ENCODE measurements at places on chromosomes 7 and 10. TPM values are rescaled to one million over a fixed set of nuclear protein-coding genes. Genes with fewer than 3 reads are reported as not detected.

DNA sequence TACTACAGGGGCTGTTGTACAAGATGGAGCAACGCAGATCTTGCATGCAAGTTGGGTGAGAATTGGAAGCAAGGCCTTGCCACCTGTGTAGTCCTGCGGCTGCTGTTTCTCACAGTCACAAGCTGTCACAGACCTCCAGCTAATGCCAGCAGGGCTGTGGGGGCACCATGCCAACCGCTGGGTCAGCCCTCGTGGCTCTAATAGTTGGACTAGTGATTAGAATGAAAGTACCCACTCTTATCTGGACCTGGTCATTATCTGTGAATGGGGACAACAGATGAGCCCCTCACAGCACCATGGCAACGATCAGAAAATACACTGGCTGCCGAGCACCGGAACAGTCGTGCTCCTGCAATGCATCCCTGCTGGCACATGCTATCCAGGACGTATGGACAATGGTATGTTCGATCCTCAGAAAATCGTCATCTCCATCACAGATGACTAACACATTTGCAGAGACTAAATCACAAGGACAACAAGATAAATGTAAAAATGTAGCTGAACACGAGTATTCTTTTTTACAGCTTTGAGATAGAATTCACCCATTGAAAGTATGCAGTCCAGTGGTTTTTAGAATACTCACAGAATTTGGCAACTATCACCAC is 80.4 kb upstream of the CALN1 start:
- DNase-seq, result no peak

GRCh38 chr7:9028012-9028411 is 594.6 kb downstream of the NXPH1 start:
- DNase-seq, result no peak

- no peak for DNase-seq
Observed at GRCh38 chr10:14192746-14193145, 138.0 kb downstream of the FRMD4A start.

DNA sequence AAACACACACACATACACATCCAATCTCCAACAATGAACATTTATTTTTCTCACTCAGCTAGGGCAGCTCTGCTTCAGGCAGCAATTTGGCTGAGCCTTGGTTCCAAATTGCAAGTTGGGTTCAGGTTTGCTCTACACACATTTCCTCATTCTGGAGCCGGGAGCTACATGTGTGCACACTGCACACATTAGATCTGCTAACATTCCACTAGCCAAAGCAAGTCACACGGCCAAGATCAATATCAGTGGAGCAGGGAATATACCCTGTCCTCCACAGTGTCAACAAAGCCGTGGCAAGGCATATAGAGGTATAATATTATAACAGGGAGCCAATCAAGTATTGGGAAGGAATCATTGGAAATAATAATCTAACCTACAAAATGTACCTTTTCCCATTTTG is 57.5 kb upstream of the PPP1R3C start:
- DNase-seq, result no peak

DNA sequence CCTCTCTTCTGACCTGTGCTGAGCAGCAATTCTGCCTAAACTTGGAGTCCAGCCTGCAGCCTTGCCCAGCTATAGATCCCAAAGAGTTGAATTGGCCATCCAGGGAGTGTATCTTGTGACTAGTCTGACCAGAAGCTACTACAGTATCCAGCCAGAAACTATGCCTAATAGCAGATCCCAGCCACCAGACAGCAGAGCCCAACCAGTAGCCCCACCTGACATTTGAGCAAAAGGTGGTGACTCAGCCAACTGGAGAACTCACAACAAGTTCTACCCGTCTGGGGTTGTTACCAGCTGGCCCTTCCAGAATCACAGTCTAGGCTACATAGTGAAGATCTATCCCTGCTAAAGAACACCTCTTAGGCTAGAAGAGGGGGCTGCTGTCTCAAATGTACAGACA is 315.0 kb downstream of the CRPPA start:
- no peak for DNase-seq

DNA sequence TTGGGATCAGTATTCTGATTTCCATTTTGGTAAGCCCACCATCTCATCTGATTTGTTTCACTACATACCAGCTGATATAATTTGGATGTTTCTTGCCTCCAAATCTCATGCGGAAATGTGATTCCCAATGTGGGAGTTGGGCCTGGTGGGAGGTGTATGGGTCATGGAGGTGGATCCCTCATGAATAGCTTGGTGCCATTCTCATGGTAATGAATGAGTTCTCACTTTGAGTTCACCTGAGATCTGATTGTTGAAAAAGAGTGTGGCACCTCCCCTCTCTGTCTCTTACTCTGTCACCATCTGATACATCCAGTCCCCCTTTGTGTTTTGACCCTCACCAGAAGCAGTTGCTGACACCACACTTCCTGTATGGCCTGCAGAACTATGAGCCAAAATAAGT is 347.3 kb downstream of the ARL4A start:
- no peak for DNase-seq

- no peak for DNase-seq
Observed at GRCh38 chr10:19580691-19581090, 235.5 kb upstream of the PLXDC2 start.

GRCh38 chr7:16841681-16842080 is 36.9 kb upstream of the AGR2 start:
- DNase-seq, result no peak

- DNase-seq, result no peak
Observed at GRCh38 chr10:123068087-123068853, 59.5 kb downstream of the ACADSB start.

DNA sequence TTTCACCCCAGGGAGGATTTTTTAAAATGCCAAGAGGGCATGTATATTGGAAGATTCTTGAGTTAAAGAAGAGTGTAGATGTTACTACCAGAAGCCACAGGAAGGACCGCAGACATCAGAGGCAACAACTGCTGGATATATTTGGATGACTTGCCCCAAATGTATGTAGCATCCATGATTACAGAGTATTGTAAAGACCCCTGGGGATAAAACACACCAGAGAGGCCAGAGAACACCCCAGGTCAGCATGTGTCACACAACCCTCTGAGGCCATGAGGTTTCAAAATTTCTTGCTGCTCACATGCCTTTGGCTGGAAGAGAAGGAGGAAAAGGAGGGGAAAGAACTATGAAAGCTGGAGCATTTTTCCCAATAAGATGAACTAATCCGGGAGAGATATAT is 108.0 kb upstream of the LSM8 start:
- DNase-seq, result no peak

DNA sequence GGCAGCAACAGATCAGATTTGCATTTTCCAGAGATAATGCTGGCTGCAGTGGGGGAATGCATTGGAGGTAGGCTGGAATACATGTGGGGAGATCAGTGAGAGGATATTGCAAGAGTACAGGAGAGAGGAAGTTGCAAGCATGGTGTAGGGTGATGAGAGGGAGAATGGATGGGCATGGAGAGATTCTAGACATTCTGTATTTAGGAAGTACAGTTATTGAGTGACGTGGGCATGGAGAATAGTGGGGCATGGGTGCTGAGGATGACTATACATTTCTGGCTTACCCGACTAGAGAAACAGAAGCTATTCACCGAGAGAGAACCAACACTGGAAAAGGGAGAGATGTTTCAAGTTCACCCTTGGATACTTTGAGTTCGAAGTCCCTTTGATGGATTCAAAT is 116.9 kb upstream of the SVIL start:
- no peak for DNase-seq

DNA sequence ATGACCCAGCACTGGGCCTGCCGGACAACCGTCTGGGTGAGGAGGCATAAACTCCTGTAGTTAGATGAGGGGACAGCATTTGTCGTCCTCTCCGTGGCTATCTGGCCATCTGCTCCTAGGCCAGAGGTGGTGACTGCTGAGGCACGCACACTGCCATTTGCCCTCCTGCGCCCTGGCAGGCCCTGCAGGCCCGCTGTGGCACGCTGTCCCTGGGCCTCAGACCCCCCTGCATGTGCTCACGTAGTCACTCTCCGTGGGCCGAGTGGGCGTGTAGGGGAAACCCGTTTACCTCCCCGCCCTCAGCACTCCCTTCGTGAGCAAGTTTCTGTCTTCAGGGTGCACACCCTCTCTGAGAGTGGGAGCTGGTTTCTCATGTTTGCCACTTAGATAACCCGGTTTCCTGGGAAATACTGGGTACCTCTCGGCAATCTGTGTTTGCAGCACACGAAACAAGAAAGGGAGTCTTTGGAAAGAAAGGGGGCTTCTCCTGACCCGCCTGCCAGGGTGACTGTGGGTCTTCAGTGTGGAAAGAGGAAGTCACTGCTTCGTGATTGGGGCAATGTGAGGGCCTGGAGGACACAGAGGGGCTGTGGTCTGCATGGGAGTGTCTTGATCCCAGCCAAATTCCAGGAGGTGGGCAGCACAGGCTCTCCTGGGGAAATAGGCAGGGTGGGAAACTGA is 10.8 kb downstream of the ADAMTS14 start:
- DNase-seq, result no peak

MMP21 gene
- total RNA-seq, result not detected

PAX4 gene
- total RNA-seq, result not detected

CLDN3 gene
- total RNA-seq, result not detected

KDM7A gene
- total RNA-seq, result 18.9 TPM

LIPM gene
- not detected for total RNA-seq

ACBD7 gene
- not detected for total RNA-seq

HOXA13 gene
- not detected for total RNA-seq

BCAP29 gene
- 138 TPM for total RNA-seq

UTF1 gene
- not detected for total RNA-seq
